Bone marrow (tissue), 2 donors: ENCODE measurements at places on chromosomes 1 and 21.

DNA sequence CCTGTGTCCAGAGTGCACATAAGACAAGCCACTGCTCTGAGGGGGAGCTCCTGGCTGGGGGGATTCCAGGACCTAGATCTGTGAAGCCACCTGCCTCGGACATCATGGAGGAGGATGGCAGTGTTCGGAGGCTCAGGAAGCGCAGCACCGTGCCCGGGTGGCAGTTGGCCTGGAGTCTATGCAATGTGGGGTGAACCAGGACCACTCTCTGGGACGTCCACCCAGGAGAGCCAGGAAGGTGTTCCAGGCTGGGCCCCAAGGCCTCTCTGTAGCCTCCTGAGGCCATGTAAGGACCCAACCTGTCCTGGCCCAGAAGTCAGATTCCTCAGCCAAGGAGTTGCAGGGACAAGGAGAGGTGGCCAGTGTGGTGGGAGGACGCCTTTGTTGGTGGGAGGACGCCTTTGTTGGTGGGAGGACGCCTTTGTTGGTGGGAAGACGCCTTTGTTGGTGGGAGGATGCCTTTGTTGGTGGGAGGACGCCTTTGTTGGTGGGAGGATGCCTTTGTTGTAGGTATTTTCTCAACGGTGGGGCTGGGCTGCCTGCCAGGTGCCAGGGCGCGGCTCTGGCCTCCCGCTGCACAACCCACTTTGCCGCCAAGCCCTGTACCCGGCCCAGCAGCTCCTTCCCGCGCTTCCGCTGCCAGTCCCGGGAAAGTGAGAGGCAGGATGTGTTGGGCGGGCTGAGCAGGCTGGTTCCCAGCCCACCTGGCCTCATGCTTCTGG is 30.6 kb upstream of the BMP8B start:
- DNase-seq, result no peak

GRCh38 chr1:11054666-11055065 is 5.2 kb downstream of the SRM start:
- no peak for DNase-seq

GRCh38 chr1:208219659-208220282 is 24.4 kb downstream of the PLXNA2 start:
- no peak for DNase-seq

DNA sequence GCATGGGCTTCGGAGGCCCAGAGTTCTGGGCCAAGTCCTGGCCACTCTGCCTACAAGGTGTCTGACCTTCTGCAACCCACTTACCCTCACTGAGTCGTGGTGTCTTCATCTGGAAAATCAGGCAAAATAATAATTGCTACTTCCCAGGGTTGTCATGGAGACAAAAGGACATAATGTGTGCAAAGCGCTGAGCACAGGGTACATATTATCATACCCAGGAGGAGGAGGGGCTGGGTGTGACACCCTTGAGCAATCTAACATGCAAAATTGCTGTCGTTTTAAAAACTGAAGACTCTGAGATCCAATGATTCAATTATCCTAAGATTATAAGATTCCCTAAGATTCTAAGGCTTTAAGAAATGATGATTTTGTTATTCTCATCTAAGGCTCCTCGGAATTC is 459.5 kb downstream of the PTPRU start:
- DNase-seq, result no peak

DNA sequence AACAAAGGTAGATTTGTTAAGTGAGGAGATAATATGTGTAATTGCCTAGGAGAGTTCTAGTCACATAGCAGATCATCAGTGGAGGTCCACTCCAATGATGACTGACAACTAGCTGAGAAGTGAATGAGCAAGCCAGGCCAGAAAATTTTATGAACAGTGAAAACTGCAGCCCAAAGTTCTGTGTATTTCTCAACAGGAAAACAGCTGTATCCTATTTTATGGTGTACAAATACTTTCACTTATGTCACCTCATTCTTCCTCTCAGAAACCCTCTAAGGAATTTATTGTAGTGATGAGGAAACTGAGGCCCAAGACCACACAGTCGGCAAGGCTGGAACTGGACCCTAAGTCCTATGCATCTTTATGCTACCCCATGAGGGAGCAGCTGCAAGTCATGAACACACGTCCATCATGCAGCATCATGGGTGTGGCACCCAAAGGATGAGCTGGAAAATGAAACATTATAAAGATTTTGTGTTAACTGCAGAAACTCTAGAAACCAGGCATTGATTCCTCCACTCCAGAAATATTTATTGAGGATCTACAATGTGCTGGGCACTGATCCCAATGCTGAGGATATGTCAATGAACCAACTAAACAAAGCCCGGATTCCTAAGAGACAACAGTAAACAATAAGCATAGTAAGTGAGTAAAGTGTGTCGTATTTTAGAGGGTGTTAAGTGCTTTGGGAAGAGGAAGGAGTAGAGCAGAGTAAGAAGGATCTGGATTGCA is 99.5 kb upstream of the DUSP10 start:
- peak; percentile 75 for DNase-seq

- DNase-seq, result no peak
Measured at GRCh38 chr1:191695865-191696264, 462.4 kb upstream of the RGS18 start.

DNA sequence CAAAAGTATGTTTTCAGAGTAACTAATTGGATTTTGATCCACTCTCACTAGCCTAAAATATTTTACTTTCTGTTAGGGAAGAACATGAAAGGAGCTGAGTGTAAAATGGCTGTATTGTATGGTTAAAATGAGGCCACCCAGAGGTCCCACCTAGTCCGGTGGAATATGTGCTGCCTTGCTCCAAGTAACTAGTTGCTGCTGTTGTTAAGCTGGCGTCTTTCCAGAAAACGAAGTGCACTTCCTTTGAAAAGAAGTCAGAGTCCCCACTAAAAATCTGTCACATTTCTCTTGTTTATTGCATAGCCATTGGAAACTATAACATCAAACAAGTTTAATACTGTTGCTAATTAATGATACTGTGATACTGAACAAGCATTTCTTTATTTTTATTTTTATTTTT is 3.2 kb downstream of the SLC25A33 start:
- no peak for DNase-seq

DNA sequence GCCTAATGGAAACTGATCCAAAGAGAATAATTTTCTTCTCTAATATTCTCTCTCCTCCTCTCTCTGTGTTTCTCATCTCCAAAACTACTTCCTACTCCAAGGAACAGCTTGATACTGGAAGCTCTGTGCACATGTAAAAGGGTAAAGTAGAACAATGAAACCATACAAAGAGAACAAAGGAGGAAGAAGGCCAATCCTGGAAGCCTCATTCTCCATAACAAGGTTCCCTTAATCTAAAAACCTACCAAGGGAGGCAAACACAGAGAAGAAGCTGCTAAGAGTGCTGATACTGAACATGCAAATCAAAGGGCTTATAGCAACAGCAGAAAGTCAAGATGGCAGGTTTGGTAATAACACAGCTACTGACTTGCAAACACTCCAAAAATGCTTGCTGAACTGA is 44.4 kb downstream of the SIPA1L2 start:
- DNase-seq, result no peak

DNA sequence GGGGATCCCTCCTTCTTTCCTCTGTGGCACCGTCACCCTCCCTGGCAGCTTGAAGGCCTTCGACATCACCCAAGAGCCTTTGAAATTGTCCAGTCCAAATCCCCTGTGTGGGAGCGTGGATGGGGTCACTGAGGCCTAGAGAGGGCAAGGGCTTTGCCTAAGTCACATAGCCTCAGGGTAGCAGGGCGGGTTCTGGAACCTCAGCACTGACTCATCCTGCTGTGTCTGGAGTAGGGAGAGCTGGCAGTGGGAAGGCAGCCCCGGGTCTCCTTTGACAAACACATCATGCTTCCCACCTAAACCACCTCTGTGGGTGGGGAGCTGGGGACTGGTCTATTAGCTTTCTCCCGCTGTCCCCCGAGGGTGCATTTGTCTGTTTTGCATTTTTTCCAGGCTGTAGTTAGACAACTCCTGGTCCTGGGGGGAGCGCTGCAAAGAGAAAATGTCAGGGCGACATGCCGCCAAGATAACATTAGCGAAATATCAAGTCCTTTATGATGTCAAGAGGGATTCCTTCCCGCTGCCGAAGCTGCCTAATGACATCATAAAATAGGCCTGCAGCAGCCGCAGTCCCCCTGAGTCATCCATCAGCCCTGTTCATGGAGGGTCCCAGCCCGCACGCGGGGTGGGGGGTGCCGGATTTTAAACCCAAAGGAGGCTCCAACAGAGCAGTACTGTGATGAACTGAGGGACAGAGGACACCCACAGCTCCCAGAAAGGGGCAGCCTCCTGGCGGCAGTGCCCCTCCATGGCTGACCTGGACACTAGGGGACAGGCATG is 77.0 kb upstream of the POU3F1 start:
- DNase-seq, result no peak

GRCh38 chr1:185627171-185627570 is 107.0 kb upstream of the HMCN1 start:
- no peak for DNase-seq

- DNase-seq, result no peak
Measured at GRCh38 chr21:42563261-42563660, 49.6 kb downstream of the SLC37A1 start.

GRCh38 chr1:169495046-169495775 is 9.5 kb upstream of the SLC19A2 start:
- no peak for DNase-seq

- peak; percentile 62 for DNase-seq
Measured at GRCh38 chr1:109640285-109640865, 15.5 kb upstream of the GSTM4 start.

DNA sequence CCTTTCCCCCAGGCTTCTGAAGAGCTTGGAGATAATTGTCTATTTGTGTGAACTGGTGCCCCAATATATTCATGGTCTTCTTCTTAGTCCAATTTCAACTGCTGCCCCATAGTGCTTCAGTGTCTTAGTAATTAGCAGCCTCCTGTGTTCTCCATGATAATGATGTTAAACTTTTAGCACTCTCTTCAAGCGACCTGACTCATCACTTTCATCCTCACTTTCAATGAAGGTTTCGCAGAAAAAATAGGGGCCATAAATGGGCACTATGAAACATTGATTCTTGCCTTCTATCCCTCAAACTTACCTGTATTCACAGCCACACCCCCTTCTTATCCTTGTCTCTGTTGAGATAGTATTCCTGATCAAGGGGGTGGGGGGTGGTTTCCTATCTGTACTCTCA is 210.6 kb downstream of the DNM3 start:
- no peak for DNase-seq

DNA sequence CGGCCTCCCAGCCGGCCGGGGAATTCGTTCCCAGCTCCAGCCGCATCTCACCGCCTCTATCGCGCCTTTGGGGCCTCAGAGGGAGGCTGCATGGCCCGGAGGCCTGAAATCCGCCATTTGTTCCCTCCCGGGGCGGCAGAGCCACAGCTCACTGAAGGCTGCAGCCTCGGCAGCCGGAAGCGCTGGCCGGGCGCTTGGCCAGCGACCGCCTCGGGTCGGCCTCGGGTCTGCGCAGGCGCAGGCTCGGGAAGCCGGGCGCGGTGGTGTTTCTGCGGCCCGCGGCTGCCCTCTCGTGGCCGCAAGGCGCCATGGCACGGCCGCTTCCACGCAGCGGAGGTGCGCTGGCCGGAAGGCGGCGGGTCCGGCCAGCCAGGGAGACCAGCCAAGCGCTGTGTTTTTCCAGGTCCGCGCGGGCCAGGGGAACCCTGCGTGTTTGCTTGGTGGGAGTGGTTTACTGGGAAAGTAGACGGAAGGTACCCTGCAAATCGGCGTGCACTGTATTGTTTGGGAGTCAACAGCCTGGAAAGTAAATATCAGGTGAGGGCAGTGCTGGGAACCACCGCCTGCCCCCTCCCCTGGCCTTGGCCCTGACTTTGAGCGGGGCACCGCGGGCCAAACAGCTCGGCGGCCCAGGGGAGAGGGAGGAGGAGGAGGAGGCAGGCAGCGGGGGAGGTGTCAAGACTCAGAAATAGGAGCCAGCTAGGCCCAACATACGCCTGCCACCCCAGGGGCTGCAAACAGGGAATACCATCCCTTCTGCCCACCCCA is 52.7 kb upstream of the CD34 start:
- DNase-seq, result peak; percentile 48

GRCh38 chr1:150537732-150538684 is 11.2 kb upstream of the ADAMTSL4 start:
- no peak for DNase-seq

- DNase-seq, result peak; percentile 70
Measured at GRCh38 chr1:2545754-2546514, 10.2 kb upstream of the TNFRSF14 start.

- no peak for DNase-seq
Measured at GRCh38 chr1:3029991-3030662, 8.9 kb downstream of the ACTRT2 start.

- no peak for DNase-seq
Measured at GRCh38 chr21:42819861-42820615, 59.3 kb downstream of the WDR4 start.

DNA sequence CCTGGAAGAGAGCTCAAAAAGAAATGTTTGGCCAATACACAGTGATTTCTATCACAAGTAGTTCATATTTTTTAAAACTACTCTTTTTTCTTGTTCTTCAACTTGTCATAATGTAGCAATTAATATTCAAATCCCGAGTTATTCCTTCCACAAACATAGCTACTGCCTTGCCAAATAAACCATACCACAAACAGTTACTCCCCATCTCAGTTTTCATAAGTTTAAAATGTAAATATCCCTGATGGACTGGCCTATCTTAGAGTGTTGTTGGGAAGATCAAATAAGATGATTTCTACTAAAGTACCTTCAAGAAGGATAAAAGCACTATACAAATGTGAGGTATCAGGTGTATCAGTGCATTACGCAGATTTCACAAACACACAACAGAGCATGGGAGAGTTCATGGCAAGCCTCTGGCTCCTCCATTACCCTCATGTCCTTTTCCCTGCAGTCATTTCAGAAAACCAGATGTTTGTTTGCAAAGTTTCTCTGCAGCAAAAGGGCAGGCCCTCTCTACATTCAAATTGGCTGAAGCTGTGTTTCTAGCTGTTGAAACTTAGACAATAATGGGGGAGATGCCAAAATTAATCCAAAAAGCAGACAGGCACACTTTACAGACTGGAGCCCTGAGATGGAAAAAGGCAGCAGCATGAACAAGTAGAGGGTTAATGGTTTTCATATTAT is 16.1 kb downstream of the WLS start:
- no peak for DNase-seq

- DNase-seq, result peak; percentile 16
Measured at GRCh38 chr1:235503403-235504121, 690 bp downstream of the B3GALNT2 start.

DNA sequence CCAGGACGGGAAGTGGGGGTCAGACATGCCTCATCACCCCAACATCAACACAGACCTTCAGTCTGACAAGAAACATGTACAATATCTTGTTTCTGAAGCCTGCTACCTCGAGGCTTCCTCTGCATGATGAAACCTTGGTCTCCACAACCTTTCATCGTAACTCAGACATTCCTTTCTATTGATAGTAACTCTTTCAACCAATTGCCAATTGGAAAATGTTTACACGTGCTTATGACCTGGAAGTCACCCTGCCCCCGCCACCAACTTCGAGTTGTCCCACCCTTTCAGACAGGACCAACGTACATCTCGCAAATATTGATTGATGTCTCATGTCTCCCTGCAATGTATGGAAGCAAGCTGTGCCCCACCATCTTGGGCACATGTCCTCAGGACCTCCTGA is 159.5 kb downstream of the ETS2 start:
- no peak for DNase-seq
